CD4-positive, alpha-beta T cell treated with Interferon alpha-2 for 1 hour (primary cell): ENCODE measurements at places on chromosomes 6 and 20.

DNA sequence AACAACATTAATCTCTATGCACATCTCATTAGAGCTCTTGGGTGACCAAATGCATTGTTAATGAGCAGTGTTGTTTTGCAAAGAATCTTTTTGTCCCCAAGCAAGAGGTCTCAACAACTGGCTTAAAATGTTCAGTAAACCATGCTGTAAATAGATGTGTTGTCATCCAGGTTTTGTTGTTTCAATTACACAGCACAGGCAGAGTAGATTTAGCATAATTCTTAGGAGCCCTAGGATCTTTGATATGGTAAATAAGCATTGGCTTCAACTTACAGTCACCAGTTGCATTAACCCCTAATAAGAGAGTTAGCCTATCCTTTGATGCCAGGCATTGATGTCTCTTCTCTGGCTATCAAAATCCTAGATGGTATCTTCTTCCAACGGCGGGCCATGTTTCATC lies 23.3 kb downstream of the NUP153 start:
- no peak for DNase-seq

- peak; percentile 51 for DNase-seq
Observed at GRCh38 chr20:48822879-48823385, 4.9 kb downstream of the PREX1 start.

DNA sequence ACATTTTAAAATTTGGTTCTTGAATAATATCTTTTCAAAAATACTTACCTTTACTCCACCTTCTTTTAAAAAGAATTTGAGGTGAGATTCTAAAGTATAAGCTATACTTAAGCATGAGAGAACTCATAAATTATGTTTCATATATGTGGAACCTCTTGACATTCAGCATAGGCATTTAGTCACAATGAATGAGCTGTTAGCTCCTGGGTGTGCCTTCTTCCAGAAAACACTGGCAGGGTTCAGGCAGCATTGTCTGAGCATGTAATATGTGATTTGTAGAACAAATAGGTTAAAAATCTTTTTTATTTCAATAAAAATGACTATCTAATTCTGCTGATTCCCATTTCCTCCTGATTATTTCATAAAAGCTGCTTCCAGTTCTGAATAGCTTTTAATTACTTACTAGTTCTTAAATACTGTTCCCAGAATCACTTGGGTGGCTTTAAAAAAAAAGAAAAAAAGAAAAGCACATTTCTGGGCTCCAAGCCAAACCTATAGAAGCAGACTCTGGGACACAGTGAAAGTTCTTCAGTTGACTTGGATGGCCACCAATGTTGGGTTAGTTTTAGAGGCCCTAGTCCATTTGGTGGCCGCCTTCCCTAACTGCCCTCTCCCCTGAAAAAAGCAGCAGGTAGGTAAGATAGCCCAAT lies 20.2 kb downstream of the RNF8 start:
- no peak for DNase-seq

DNA sequence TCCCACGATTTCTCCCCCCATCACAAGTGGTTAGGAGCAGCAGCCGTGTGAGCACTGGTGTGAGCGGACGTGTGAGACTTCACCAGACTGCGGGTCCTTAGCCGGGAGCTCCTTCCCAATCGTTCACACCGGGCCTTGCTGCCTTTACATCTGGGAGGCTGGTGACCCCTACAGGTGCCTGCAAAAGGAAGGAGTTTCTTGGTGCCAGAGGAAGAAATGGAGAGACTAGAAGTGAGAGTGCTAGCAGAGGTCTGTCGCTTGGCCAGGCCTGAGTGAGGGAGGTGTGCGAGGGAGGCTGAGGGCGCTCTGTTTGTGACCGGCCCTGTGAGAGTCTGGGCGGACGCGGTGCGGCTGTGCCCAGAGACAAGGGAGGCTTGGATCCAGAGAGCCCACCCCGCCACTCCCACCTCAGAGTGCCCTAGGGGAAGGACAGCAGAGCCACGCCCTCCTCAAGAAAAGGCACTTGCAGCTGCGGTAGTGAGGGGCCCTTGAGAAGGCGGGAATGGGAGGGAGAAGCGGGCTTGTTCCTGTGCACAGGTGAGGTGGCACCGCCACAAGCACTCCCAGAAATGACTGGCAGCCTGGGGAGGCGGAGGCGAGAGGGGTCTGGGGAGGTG lies 10.0 kb upstream of the ARMC2 start:
- no peak for DNase-seq

- DNase-seq: no peak
Observed at GRCh38 chr20:62120990-62121775, 1.1 kb upstream of the LSM14B start.

DNA sequence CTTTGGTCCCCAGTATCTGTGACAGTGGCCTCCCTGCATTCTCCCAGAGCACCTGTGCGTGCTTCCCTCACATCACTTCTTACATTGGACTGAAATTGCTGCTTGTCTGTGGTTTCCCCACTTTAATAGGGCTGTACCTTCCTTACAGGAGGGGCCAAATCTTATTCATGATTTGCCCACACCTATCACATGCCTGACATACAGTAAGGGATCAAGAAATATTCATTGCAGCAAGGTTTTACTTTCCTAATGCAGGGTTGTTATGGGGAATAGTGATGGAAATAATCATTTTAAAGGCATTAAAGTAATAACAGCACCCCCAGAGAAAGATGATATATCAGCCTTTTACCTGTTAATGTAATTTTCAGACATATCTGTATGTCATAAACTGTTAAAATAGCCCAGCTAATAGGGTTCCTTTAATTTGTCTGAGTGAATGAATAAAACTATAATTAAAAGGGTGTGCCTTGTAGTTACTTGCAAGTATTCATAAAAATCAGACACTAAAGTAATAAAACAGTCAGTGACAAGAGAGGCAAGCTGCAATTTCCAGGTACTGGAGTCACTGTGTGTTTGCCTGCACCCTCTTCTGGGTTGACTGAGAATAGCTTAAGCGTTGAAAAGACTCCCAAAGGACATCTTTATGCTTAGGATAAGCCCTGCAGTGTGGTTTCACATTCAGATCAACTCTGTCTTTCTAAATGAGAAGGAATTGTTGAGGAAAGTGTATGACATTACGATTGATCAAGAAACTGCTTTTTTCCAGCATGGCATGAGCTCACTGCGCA lies 182.7 kb downstream of the PHACTR1 start:
- no peak for DNase-seq

GRCh38 chr20:8357703-8358102 lies 225.6 kb downstream of the PLCB1 start:
- no peak for DNase-seq

- no peak for DNase-seq
Observed at GRCh38 chr20:63366390-63367365, 5.5 kb upstream of the CHRNA4 start.

DNA sequence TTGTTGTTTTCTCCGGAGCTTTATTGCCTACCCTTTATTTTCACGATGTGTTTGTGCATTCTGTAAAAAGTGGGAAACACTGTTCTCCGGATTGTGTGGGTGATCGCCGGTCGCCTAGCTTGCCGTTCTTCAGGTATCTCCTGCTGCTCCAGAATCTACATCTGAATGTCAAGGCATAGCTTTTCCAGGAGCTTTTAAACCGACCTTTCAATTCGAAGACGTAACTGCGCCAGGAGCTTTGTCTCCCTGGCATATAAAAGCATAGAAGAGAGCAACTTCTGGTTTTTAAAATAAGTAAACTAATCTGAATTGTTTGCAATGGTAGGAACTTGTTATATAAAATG lies 96.0 kb downstream of the HFE start:
- DNase-seq: no peak

- no peak for DNase-seq
Observed at GRCh38 chr20:39605908-39606307, 643.8 kb downstream of the DHX35 start.

DNA sequence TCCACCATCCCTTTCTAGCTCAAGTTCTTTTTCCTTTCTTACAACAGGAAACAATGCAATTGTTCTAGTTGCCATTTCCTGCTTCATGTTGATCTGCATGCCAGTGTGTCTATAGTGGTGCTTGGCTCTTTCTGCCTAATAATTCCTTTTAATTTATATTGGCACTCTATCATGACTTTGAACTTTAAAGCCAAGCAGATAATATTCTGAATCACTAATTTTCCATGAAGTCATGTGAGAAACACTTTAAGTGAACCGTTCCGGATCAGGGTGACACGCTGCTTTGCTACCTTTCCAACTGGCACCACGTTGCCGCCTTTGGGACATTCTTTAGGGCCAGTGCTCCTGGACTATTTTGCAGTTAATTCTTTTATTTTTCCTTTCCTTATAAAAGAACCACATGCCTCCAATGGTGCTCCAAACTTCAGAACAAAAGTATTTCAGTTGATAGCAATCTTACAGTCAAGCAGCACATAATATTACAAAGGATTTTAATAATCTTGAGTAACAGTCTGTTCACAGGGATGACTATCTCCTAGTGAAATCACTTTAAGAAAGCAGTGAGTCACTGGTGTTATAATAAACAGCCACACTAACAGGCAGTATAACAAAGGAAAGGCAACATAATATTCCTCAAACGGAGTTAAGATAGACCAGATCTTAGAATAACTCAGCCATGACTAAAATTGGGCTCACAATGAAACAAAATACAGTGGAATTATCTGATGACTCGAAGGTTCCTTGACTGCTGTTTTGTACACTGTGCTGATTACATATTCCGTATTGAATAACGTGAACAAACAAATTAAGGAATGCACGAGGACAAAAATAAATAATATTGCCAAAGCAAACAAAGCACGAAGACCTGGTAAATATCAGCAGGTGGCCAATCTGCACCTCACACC lies 19.0 kb upstream of the BLOC1S5 start:
- DNase-seq: no peak

DNA sequence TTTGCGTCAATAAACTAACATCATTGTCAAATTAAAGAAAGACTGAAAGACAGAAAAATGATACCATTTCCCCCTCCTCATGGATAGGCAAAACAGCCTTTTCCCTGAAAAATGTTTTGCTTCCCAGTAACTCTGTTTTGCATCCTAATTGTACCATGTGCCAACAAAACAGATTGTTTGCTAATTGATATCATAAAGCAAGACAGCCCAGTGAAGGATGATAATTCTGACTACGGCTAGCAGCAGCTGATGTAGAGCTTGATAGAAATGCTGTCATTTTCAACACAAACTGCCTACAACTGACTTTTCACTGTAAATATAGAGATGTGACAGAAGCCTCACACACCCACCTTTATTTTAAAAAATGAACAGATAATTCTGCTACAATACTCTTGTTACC lies 1061.6 kb downstream of the HACE1 start:
- no peak for DNase-seq
